Stimulated activated CD4-positive, alpha-beta T cell treated with anti-CD3 and anti-CD28 coated beads, Interleukin-4, amount 100 ng/mL, for 1 hour (primary cell): ENCODE measurements at places on chromosomes 13 and 19.

DNA sequence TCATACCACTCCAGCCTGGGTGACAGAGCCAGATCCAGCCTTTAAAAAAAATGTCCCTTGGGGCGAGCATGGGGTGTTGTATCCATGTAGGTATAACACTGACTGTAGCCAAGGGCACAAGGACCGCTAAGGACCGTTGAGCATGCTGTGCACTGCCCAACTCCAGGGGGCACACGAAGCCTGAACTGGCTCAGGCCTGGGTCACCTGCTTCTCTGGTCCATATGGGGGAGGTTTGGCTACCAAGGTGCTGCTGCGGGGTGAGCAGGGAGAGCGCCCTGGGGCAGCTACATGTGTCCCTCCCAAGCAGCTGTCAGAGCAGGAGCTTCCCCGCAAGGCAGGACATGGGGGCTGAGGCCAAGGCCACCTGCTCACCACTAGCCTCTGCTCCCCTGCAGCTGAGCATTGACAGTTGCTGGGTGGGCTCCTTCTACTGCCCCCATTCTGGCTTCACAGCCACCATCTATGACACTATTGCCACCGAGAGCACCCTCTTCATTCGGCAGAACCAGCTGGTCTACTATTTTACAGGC, 16.3 kb downstream of the CATSPERG start:
- DNase-seq, result no peak

GRCh38 chr19:38850436-38850975, 720 bp upstream of the HNRNPL start:
- DNase-seq, result peak; percentile 97

GRCh38 chr13:24747248-24748060, 16.5 kb upstream of the RNF17 start:
- no peak for DNase-seq

GRCh38 chr19:43638995-43639518, 593 bp downstream of the CADM4 start:
- no peak for DNase-seq

- DNase-seq, result no peak
These were observed 1.6 kb downstream of the CYSLTR2 start for GRCh38 chr13:48655291-48655690.

GRCh38 chr13:77716692-77717091, 19.2 kb downstream of the SLAIN1 start:
- DNase-seq, result no peak

DNA sequence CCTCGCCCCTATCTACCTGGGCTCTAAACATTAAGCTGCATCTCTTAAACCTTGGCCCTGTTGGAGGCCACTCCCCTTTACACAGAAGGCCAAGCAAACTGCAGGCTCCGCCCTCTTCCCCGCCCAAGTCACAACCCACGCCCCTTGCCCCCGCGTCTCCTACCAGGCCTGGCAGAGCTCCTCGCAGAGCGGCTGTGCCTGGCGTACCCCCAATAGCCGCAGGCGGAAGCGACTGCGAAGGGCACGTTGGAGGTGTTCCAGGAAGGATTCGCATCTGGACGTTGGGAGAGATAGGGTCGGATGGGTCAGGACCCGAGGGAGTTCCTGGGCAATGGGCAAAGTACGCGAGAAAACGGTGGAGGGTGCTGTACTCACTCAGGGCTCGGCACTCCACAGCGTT, 5.9 kb downstream of the RTBDN start:
- DNase-seq, result peak; percentile 32

DNA sequence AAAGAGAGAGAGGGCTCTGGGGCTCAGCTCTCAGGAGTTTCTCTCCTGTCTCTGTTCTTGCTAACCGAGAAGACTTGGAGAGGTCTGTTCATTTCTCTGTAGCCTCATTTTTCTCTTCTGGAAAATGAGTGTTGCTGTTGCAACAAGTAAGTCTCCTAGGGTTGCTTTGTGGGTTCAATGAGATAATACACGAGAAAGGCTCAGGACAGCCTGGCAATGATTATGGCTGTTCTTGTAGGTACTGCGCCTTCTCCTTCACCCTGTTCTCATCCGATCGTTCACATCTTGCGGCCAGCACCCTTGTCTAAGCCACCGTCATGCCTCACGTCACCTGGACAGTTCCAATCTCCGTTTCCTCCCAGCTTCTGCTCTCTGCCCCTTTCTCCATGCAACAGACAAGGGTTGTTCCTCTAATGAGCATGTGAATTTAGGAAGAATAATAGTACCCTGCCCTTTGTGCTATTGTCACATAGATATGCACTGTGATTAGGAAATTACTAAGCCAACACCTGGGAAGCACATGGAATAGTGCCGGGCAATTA, 4.2 kb downstream of the C5AR1 start:
- no peak for DNase-seq

DNA sequence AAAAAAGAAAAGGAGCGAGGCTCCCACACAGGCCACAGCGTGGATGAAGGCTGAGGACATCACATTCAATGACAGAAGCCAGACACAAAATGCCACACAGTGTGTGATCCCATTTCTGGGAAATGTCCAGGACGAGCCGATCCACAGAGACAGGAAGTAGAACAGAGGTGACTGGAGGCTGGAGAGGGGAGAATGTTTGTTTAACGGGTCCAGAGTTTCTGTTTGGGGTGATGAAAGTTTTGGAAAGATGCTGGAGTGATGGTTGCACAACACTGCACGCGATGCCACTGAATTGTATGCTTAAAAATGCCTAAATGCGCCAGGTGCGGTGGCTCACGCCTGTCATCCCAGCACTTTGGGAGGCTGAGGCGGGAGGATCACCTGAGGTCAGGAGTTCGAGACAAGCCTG, 650 bp upstream of the FUT5 start:
- no peak for DNase-seq

DNA sequence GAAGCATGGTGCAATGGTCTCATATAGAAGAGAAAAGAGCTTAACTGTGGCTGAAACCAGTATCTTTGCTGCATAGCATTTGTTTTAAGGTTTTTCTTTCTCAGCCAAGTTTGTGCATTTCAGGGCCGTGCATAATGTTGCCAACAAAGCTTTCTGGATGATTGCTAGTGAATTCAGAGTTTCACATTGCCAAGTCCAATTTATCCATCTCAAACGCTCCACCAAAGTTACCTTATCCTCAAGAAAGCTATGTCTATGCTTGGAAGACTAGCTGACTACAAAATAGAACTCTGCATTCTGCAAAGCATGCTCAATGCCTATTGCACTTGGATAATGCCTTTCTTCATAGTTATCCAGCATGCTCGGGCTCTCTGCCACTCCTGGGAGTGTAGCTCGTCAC, 535.8 kb upstream of the SGCG start:
- no peak for DNase-seq

DNA sequence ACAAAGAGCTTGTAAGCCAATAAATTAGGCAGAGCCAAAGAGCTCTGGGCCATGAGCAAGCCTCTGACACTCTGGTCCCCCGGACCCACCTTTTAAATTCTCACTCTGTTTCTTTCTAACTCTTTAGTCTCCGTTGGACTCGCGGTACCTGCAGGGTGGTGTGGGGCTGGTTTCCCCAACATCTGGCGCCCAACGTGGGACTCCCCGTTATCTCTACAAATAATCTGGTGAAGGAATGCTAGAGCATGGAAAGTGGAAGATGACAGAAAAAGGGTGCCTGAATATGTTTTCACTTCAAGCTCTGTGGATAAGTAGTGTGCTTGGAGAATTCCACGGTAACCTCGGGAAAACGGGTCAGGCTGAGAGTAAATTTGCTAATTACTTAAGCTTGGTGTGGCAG, 36.5 kb upstream of the CYP2B6 start:
- DNase-seq, result no peak

GRCh38 chr13:113417008-113417751, 36.1 kb downstream of the ADPRHL1 start:
- no peak for DNase-seq

GRCh38 chr13:43783820-43784219, 3.0 kb downstream of the ENOX1 start:
- no peak for DNase-seq

DNA sequence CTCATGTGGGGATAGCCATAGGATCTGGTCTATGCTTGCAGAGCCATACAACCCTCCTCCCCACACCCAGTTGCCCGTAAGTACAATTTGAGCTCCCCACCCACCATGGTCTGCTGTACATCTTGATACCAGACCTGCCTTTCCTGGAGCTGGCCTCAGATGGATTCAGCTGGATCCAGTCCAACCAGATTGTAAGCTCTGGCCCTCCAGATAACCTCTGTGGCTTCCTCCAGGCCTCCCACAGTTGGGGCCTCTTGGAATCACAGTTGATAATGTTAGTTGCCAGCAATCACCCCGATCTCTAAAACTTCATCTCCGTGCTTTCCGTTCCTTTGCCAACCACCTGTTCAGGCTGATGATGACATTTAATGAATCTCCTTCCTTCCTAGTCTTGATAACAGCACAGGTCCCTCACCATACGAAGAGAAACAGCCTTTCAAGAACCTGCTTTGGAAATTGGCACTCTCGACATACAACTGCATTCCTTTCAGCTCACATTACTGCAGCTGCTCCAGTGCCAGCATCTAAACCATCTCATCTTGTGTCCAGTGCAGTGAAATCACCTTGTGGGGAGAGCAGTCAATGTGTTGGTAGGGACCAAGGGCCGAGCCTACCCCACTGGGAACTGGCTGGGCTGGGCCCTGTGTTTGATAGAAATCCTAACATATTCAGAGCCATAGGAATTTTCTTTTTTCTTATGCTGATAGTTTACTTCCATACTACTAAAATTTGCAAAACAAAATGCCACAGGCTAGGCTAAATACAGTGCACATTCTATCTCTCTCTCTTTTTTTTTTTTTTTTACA, 15.1 kb upstream of the FOXO1 start:
- DNase-seq, result no peak

GRCh38 chr13:40388617-40389016, 277.8 kb downstream of the FOXO1 start:
- peak; percentile 57 for DNase-seq

DNA sequence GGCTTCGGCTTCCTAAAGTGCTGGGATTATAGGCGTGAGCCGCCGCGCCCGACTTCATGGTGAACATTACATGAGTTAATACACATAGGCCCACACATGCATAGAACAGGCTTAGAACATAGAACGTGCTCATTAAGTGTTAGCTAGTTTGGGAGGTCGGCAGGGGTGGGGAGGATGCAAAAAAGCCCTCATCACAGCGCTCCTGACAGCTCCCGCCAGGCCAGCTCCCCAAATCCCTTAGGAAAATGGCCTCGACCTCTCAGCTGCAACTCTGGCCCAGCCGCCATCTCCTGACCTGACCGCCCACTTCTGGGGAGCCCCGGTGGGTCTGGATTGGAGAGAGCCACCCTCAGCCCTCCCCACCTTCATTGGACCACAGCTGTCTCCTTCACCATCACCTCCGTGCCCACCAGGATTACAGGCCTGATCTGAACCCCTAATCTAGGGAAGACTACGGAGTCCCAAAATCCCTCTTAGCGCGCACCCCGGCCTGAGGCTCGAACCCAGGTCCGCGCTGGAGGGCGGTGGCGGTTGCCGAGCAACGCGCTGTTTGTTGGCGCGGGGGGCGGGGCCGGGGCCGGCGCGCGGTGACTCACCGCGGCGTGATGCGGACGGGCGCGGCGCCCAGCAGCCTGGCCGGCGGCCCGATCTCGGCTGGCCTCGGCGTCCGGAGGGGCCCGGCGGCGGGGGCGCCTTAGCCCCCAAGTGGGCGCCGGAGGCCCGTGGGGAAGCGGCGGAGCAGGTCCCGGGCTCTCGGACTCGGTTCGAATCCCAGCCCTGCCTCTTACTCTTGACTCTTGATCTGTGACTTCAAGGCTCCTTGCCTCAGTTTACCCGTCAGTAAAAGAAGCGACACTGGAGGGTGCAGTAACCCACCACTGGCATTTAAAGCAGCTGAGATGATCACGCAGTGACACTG, 26.7 kb upstream of the NANOS3 start:
- DNase-seq, result peak; percentile 67

DNA sequence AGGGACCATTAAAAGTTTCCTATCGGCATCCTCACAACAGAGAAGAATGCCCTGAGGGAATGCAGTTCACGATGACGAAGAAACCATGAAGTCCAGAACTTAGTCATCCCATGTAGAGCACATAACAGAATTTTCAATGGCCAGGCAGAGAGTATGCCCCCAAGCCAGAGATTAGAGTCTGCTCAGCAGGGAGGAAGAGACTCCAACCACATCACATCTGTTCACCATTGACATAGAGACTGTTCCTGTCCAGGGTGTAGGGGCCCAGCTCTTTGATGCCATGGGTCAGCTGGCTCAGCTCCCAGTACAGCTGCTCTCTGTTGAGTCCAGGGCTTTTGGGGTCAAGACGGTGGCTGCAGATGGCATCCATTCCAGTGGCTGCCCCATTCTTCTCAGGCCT, 68.2 kb downstream of the MBD3L1 start:
- DNase-seq, result no peak

GRCh38 chr19:35146746-35147459, 3.8 kb downstream of the FXYD7 start:
- no peak for DNase-seq

- no peak for DNase-seq
These were observed 1.3 kb downstream of the TNFSF14 start for GRCh38 chr19:6668691-6669090.

GRCh38 chr13:95292622-95293021, 8.6 kb downstream of the ABCC4 start:
- DNase-seq, result no peak

DNA sequence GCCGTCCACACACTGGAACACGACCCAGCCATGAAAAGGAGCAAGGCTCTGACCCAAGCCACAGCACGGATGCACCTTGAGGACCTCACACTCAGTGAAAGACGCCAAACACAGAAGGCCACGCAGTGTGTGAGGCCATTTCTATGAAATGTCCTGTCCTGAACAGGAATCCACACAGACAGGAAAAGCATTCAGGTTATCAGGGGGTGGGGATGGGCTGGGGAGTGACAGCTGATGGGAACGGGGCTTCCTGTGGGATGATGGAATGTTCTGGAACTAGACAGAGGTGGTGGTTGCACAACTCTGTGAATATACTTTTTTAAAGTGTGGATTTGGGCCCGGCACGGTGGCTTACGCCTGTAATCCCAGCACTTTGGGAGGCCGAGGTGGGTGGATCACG, 30.6 kb downstream of the GPX4 start:
- DNase-seq, result no peak

DNA sequence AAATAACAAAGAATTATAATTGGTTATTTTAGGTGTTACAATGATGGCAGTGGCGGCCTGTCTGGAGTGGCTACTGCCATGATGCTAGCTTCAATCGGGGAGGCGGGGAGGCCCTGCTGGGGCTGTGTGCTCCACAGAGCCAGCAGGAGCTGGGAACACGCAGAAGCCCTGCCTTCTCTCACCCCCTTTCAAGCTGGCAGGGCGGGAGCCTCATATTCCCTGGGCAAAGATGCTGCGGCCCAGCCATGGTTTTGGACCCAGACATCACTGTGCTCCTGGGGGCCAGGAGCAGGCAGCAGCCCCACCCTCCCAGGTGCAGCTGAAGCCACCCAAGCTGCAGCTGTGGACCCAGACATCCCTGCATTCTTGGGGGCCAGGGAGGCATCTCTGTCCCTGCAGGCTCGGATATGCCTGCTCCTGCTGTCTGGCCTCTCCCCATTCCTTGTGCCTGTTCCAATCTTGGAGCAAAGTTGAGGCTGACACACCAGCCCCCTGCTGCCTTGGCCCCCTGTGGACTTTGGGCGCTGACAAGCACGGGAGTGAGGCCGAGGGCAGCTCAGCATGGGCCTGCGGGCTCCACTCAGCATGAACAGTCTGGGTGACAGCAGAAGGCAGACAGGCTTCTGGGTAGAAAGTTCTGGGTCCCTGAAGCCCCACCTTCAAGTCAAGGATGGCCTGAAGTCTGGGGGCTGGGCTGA, 263.1 kb upstream of the HTR2A start:
- no peak for DNase-seq
